Kasumi-1 (cell line): ENCODE measurements at places on chromosomes 1 and 21.

DNA sequence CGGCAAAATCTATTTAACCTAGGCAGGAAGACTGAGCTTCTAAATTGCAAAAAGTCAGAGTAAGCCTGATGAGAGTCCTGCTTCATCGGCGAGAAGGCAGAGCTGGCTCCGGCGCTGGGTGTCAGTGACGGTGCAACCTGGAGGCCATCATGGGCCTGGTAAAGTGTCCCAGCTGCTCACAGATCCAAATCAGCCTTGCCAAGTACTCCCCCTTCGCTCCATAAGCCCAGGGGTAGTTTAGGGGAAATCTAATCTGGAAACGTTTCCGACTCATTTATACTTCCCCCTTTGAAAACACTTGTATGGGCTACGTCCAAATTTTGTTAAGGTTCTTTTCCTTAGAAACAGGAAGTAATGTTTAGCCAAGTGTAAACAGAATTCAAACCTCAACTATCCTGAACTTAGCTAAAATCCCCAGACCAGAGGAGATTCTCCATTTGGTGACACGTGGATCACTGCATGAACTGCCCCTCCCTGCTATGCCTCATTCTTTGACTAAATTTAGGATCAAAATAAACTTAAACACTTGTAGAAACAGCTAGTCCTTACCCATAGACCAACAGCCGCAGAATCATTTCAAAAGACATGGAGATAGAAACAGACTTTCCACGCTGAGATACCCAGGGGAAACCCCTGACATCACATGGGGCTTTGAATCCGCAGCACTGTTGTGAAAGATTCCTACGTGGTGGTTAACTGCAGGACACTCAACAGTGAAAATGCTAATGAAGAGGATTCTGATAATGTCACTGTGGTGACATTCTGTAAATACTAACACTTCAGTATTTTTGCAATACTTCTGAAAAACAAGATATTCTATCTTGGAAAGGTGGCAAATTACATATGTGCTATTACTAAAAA, 172.7 kb downstream of the TGFBR3 start:
- DNase-seq: peak; percentile 33

DNA sequence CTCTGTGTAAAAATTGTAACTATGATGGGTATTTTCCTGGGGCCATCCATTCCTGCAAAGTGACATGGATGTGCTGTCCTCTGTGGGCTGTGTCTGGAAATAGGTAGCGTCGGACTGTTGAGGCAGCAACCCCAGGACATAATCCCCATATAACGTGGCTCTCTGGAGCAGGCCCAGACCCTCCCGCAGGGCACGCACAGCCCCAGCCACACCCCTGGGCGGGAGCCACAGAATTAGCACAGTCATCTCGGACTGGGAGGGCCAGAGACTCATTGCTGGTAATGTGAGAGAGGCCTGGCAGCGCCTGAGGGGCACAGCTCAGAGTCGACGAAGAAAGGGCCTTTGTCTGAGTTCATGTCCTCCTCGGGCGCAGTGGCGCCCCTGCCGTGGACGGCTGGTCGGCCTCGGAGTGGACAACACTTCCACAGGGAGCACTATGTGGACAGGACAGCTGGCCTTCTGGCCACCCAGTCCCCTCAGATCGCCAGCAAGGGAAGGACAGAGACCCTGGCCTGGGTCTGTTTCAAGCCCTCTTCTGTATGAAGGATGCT, 20.1 kb downstream of the SIM2 start:
- DNase-seq: no peak

- DNase-seq: no peak
Observed at GRCh38 chr21:26597031-26597430, 23.9 kb upstream of the CYYR1 start.

DNA sequence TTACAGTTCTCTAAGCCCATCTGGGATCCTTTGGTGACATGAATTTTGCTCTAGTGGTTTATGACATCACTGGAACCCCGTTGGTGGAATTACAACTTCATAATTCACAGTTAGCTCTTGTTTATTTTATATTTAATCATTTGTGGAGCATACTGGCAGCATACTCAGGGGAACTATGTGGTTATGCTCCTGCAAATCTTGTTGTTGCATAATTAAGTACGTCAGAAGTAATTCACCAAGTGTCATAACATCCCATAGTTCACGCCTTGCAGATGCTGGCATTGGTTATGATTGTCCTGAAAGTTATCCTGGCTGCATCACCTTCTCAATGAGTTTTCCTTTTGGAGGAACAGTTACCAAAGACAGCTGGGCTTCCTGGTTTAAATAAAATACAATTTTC, 16.5 kb downstream of the PRRX1 start:
- DNase-seq: no peak

- DNase-seq: no peak
Observed at GRCh38 chr1:25867210-25867991, 8.1 kb downstream of the PAQR7 start.

DNA sequence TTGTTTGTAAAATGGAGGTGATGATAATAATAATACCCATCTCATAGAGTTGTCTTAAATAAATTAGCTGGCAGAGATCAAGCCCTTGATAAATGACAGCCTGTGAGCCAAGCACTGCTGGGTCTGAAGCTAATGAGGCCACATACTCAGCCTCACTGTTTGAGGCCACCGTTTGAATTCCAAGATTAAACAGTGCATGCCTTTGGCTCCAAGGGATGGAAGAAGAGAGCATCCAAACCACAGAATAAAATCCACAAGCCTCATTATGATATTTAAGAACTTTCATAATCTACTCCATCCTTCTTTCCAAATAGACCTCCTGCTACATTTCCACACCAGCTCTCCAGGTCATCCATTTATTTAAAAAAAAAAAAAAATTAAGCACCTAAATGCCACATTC, 29.0 kb downstream of the TGFBR3 start:
- DNase-seq: no peak

DNA sequence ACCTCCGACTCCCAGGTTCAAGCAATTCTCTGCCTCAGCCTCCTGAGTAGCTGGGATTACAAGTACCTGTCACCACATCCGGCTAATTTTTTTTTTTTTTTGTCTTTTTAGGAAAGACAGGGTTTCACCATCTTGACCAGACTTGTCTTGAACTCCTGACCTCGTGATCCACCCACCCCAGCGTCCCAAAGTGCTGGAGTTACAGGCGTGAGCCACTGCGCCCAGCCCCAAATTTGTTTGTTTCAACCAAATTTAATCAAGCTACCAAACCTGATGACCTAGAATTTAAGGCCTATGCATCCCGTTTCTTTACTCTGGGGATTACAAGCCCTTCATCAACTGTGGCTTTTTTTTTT, 58.3 kb upstream of the TBX15 start:
- no peak for DNase-seq

DNA sequence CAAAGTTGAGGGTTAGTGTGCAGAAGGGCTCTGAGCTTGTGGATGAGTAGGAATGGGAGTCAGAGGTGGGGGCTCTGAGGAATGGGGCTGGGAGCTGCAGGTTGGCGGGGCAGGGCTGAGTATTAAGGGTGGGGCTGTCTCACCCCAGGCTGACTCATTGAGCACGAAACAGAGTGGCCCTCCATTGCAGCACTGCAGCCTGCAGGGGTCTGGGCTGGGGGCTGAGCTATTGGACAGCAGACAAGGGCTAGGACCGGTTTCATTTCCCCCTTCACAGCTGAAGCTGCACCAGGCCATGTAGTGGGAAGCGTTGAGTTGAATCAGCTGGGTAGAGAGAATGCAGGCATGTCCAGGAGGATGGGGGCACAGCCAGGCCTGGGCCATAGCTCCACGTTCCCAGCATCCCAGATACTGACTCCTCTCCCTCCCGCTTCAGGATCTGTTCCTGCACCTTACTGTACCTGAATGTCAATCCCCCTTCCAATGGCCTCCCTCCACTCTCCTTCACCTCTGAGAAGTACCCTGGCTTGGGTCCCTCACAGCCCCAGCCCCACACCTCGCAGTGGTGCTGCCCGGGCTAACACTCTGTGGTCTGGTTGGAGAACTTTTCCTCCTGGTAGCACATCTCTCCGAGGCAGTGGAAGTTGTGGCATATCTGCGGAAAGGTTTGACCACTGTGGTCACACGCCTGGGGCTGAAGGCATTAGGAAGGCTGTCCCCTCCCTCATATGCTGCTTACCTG, 4.4 kb upstream of the INPP5B start:
- DNase-seq: no peak

DNA sequence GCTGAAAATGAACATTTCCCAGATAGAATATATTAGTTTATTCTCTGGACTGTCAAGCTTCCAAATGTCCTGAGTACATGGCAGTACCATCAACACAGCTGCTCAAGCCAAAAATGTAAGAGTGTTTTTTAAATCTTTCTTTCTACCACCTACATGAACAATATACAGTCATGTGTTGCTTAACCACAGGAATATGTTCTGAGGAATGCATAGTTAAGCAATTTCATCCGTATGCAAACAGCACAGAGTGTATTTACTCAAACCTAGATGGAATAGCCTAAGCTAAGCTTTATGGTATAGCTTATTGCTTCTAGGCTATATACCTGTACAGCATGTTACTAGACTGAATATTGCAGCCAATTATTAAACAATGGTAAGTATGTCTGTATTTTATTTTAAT, 561.9 kb upstream of the ADGRL4 start:
- DNase-seq: no peak

DNA sequence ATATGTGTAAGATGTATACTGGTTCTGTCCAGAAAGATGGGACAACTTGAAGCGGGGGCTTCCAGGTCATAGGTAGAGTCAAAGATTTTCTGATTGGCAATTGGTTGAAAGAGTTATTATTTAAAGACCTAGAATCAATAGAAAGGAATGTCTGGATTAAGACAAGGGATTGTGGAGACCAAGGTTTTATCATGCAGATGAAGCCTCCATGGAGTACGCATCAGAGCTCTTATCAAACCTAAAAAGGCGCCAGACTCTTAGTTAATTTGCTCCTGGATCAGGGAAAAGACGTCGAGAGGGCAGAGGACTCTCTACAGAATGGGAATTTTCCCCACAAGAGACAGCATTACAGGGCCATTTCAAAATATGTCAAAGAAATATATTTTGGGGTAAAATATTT, 23.7 kb upstream of the ETV3 start:
- DNase-seq: no peak

DNA sequence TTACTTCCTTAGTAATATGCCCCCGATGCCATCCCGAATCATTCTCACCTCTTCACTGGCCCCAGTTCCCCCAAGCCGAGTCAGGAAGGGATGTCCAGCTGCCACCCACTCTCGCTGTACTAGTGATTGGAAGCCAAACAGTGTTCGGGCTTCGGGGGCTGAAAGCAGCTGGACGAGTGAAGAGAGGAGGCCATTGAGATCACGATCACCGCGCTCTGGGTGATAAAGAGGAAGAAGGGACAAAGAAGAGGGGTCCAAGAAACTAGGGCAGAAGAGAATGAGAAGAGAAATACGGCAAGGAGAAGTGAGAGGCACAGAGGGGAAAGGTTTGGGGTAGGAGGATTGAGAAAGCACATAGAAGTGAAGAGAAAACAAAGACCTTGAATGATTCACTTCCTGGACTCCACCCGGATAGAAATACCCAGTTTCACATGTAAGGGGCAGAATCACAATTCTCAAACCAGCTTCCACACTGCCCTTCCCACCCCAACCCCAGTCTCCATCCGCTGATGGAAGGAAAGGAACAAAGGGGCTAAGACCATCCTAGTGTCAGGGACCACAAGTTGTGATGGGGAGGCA, 3.7 kb upstream of the SF3B4 start:
- no peak for DNase-seq

- DNase-seq: no peak
Observed at GRCh38 chr21:40547906-40548513, 298.9 kb downstream of the DSCAM start.

GRCh38 chr1:109787211-109787844, 23.6 kb upstream of the EPS8L3 start:
- DNase-seq: no peak
